ENCODE measurements at places on chromosomes 7 and 10. TPM values are rescaled to one million over a fixed set of nuclear protein-coding genes. Genes with fewer than 3 reads are reported as not detected.

- H3K27me3 ChIP-seq = peaks cover 13% of the 10 kb centered on the region
- no peak for DNase-seq
- H3K36me3 ChIP-seq = no peaks in the 10 kb centered on the region
- peaks cover 7% of the 10 kb centered on the region for H3K4me1 ChIP-seq
These were observed 50.2 kb upstream of the CDK1 start for GRCh38 chr10:60728056-60728455.

DNA sequence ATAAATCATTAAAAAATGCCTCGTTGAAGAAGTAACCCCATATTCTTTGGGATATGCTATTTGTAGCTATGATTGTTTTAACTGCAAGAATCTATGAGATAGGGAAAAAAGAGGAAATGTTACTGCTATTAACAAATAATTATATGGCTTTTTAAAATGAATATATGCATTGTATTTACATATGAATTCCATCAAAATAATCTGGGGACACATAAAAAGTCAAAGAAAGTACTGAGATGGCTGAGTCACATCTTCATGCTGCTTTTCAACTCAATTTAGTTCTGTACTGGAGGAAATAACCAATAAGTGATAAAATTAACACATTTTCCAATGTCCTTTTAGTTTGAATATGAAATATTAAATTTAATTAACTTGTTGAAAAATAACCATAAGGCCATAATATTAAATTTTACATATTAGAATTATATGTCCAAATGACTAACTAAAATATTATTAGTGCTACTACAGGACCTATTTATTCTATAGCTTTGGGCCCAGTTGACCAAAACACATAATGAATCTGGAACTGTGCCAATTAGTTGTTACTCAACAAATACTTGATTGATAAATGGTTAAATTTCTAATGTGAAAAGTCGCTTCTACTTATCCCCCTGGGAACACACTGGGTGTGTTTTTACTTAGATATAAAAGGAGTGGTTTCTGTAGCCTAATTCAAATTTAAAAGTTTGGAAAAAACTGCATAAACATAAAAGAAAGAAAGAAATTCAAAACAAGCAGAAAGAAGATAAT, 214.6 kb upstream of the PFKP start:
- no peaks in the 10 kb centered on the region for H3K4me1 ChIP-seq
- no peak overlapping the region for H3K4me3 ChIP-seq
- DNase-seq = no peak
- no peaks in the 10 kb centered on the region for H3K36me3 ChIP-seq

DNA sequence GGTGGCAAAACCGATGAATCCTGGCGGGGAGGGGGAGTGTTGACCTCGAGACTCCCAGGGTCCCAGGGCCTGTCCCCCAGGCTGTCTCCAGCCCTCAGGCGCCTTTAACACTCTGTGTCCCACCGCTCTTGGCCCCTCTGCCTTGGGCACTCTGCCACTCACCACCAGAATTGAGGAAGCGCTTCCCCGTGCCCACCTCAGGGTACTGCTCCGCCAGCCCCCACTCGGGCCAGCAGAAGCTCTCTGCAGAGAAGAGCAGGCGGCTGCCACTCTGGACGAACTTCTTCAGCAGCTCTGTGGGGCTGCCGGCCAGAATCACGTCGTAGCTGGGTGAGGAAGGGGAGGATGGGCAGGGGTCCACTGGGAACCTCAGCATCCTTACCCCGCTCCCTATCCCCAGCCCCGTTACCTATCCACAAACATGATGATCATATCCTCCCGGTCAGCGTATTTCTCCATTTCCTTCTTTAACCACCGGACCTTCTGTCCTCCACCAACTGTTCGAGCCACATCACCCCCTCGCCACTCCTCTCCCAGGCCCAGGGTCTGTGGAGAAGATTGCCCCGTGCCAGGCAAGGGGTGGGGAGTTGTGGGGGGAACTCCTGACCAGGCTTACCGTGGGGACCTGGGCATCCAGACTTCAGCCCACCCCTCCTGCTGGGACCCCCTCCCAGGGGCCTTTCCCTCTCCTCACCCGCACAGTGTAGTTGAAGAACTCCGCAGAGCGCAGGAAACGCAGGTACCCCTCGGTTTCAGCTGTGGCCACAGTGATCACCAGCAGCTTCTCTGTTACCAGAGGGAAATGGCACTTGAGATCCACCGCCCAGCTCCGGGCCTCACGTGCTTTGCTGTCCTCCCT, 1.2 kb downstream of the PLOD3 start:
- DNase-seq = no peak
- H3K36me3 ChIP-seq = no peaks in the 10 kb centered on the region
- H3K27me3 ChIP-seq = no peaks in the 10 kb centered on the region
- peaks cover 32% of the 10 kb centered on the region for H3K4me1 ChIP-seq
- no peak overlapping the region for H3K27ac ChIP-seq

DNA sequence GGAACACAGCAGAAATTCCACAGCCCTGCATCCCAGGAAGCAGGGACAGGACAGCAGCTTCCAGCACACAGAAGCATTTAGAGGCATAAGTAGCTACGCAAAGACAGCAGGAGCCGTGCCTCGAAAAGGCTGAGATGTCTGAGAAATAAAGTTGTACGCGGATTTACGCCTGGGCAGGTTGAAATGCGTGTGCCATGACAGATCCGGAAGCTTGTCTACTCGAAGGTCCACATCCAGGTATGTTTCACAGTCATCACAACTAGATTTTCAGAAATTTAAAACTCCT, 26.1 kb downstream of the DIP2C start:
- DNase-seq = no peak
- H3K4me1 ChIP-seq = peaks cover 40% of the 10 kb centered on the region
- H3K4me3 ChIP-seq = no peak overlapping the region
- no peak overlapping the region for H3K27ac ChIP-seq
- no peaks in the 10 kb centered on the region for H3K36me3 ChIP-seq
- no peaks in the 10 kb centered on the region for H3K27me3 ChIP-seq

DNA sequence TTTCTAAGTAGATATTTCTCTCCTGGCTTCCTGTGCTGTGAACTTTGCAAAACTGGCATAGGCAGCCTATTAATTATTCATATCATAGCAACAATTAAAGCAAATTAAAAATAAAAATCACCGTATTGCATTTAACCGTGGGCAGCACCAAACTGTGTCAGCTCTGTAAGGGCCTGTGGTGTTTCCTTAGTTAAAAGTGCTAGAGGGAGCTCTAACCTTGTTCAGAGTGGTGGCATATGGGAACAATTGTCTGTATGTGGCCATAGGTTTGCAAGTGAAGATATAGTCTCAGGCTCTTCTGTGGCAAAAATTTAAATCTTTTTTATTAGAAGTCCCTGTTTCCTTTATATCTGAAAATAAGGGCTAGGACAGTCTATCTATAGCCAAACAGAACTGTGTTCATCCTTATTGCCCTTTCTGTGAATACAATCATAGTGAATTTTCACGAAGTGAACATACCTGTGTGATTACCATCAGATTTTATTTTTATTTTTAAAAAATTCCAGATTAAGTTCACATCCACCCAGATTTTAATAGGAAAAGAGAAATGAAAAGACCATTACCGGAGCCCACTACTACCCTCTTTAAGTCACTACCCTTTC, 92.6 kb downstream of the POLL start:
- H3K36me3 ChIP-seq = no peaks in the 10 kb centered on the region
- no peaks in the 10 kb centered on the region for H3K4me1 ChIP-seq
- H3K4me3 ChIP-seq = no peak overlapping the region
- no peak overlapping the region for H3K27ac ChIP-seq

GRCh38 chr7:134480202-134480601, 21.3 kb upstream of the AKR1B1 start:
- no peaks in the 10 kb centered on the region for H3K36me3 ChIP-seq
- no peaks in the 10 kb centered on the region for H3K4me1 ChIP-seq
- no peak overlapping the region for H3K27ac ChIP-seq
- H3K4me3 ChIP-seq = no peak overlapping the region
- no peaks in the 10 kb centered on the region for H3K27me3 ChIP-seq

NPY gene
- total RNA-seq = not detected

Data from heart right ventricle (tissue), 16 donors.